ENCODE measurements at places on chromosomes 12 and 14.

DNA sequence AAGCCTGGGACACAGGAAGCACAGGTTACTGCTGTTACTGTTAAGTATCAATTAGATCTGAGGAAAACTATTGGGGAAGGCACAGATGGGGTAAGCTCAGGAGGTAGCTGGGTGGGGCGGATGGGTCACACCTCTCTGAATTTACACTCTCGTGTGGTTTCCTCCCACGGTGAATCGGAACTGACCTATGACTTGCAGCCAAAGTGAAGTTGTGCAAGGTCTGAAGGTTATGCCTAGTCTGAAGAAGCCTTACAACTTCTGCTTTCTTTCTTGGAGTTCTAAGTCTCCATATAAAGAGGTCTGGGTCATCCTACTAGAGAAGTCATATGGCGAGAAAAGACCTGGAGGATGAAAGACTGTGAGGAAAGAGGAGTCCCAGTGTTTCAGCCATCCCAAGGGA, 25.6 kb upstream of the GPATCH2L start:
- peak; percentile 68 for DNase-seq

DNA sequence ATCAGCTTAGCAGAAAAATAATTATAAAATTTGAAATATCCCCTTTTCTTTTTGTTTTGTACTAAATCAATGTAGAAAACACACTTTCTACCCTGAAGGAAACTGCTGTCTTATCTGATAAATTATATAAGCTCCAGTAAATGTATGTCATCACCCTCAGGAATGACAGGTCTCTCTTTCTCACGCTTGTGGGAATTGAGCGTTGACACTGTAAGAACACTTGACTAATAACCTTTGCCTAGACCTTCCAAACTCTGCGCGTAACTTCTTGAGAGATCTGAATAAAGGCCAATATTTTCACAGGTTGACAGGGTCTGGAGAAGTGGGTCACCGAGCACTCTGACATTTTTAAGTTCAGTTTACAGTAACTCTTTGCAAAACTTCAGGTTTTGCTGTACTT, 138.5 kb downstream of the BCAT1 start:
- DNase-seq = no peak

GRCh38 chr12:55664826-55665225, 28.1 kb downstream of the OR10P1 start:
- DNase-seq = no peak

DNA sequence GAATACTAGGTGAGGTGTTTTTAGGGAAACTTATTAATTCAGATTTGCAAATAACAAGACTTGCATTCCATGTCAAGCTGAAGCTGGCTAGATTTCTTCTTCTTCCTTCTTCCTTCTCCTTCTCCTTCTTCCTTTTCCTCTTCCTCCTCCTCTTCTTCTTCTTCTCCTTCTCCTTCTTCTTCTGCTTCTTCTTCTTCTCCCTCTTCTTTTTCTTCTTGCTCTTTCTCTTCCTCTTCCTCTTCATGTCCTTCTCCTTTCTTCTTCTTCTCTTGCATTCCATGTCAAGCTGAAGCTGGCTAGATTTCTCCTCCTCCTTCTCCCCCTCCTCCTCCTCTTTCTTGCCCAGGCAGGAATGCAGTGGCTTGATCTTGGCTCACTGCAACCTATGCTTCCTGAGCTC, 297.8 kb downstream of the PRKD1 start:
- DNase-seq = no peak

GRCh38 chr14:63725786-63726460, 1.9 kb downstream of the SGPP1 start:
- DNase-seq = peak; percentile 67

- DNase-seq = peak; percentile 31
Observed at GRCh38 chr14:34682787-34683321, 31.5 kb downstream of the CFL2 start.

GRCh38 chr12:86256163-86256562, at the start of gene MGAT4C:
Gene MGAT4C, minus strand, starts transcription at chr12:86256391.
- DNase-seq = no peak

- DNase-seq = no peak
Observed at GRCh38 chr14:93544212-93544611, 113.5 kb downstream of the UNC79 start.

- DNase-seq = no peak
Observed at GRCh38 chr14:92603309-92604242, 90.0 kb downstream of the RIN3 start.

- DNase-seq = no peak
Observed at GRCh38 chr14:42541535-42542001, 934.9 kb downstream of the LRFN5 start.

DNA sequence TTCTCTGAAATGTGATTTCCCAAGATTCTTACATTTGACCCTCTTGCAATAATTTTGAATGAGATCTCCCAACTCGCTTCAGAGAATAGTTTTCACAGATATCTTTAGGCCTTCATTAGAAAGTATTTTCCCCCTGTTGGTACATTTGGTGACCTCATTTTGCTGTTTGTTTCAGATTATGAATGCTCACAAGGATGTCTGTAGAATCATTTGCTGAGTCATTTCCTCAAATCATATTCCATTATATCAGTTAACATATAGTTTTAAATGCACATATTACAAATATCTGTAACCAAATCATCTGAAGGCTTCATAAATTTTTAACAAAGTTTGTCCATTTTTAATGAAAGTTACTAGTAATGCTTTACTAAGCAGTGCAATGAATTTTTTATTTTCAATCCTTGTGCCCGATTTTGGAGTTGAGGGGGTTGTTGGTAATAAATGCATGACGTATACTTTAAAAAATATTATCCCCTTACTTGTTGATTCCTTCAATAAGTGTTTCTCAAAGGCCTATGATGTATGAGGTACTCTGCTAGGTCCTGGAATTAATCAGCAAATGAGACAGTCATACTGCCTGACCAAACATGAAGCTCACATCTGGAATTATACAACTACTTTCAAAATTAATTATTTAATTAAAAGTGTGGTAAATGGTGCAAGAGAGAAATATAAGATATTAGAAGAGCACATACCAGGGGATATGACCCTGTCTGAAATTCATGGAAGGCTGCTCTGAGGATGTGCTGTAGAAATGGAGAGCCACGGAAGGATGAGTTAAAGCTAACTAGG, 126.9 kb upstream of the RAP1B start:
- DNase-seq = peak; percentile 95

DNA sequence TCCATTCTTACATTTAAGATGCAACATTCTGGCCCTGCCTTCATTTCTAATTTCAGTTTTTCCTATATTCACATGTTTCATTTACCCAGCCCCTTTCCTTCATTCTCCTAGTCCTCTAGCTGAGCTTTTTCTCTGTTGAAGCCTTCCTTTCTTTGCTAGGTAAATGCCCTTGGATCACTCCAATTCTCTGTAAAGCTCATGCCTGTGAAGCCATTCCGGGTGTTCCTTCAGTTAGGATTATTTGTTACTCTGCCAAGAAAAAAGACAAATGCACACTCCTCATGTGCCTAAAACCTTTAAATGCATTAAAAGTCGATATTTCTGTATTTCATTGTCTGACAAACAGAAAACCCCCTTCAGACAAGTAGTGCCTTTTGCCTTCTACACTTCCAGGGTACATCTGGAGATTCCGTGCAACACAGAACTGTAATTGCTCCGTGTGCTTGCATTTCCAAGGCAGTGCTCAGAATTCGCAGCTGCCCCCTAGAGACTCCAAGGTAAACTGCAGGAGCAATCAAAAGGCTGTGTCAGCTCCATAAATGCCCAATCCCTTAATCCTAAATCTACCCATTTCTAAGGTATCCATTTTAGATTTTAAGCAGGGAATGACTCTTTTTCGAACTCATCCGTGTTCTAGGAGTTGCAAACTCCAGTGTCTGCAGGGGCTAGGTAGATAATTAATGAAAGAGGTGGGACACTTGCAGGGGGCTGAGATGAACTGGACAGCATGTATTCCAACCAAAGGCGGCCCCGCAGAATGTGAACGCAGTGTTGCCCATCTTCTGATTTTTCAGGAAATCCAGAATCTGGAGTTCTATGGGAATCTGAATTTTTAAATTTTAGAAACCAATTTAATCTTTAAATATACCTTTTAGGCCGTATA, 320.2 kb downstream of the GRIN2B start:
- DNase-seq = peak; percentile 24

DNA sequence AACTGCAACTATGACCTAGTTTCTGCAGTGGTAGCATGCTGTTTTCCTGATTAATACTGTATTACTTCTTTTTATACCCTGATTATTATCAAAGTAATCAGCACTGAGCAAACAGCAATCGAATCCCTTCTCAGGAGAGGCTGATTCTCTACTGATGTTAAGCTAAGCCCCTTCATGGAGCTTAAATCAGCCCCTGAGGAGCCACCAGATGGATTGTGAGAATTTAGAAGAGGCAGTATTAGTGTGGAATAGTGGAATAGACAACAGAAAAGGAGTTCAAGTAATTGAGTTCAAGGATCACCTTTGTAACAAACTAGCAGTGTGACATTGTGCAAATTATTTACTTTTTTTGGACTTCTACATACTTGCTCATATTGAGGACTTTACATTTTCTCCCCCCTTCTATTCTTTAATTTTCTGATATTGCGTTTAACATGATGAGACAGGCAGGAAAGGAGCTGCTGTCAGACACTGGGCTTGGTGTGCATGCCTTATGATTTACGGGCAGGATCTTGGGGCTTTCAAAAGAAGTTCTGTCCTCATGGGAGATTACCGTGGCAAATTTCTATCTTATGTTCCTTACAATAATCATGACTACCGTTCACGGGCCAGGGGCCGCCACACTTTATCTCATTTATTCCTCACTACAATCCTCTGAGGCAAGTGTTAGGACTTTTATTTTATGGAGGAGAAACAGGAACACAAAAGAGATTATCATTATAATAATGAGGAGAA, 68.0 kb downstream of the PTPRR start:
- DNase-seq = no peak

DNA sequence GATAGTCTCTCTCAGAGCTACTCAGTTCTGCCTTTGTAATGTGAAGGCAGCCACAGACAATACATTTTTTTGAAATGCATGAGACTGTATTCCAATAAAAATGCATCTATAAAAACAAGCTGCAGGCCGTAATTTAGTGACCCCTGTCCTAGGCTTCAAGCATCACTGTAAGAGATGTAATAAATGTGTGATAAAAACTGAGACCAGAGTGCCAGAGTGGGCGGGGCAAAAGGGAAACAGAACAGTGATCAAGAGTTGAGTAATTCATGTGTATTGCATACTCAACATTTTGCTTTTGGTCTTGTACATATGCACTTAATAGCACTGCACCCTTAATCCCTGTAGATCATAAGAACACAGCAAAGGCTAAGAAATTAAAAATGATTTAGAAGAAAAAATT, 743.5 kb downstream of the DIO2 start:
- DNase-seq = no peak

DNA sequence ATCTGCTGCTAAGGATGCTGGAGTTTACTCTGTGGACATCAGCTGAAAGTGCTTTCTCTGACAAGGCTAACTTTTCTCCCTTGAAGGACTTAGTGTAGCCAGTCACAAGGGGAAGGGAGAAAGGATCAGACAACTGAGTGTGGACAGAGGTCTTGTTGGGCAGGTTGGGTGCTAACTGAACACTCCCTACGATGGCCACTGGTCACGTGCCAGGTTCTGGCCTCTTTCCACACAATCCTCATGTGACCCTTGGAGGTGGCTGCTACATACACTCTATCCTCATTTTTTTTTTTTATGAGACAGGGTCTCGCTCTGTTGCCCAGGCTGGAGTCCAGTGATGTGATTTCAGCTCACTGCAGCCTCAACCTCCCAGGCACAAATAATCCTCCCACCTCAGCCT, 39.7 kb downstream of the FOXN4 start:
- DNase-seq = no peak

- DNase-seq = no peak
Observed at GRCh38 chr14:102863381-102863780, 59.1 kb upstream of the AMN start.

GRCh38 chr14:38931969-38932652, 170.9 kb downstream of the SEC23A start:
- no peak for DNase-seq

Data from inflammatory macrophage treated with lipopolysaccharide for 4 hours (primary cell).